ENCODE measurements at places on chromosomes 6 and 20.

GRCh38 chr20:36629719-36630681 lies 16.0 kb downstream of the SLA2 start:
- DNase-seq: peak; percentile 45

DNA sequence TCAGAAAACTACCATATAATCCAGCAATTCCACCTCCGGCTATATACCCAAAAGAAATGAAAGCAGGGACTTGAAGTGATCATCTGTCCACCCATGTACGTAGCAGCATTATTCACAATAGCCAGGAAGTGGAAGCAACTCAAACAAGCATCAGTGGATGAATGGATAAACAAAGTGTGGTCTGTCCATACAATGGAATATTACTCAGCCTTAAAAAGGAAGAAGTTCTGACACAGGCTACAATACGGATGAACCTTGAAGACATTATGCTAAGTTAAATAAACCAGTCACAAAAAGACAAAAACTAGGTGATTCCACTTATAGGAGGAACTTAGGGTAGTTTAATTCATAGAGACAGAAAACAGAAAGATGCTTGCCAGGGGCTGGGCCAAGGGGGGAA lies 76.5 kb downstream of the ATP9A start:
- DNase-seq: no peak

GRCh38 chr6:84220809-84221409 lies 6.5 kb downstream of the CEP162 start:
- DNase-seq: peak; percentile 33

DNA sequence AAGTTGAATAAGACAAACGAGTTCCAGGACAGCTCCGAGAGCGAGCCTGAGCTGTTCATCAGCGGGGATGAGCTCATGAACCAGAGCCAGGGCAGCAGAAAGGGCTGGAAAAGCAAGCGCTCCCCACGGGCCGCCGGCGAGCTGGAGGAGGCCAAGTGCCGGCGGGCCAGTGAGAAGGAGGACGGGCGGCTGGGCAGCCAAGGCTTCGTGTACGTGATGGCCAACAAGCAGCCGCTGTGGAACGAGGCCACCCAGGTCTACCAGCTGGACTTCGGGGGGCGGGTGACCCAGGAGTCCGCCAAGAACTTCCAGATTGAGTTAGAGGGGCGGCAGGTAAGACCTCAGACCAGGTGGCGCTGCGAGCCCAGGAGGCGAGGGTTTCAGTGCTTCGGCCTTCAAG lies 56.0 kb upstream of the TMEM181 start:
- no peak for DNase-seq

GRCh38 chr6:87342829-87343228 lies 1.8 kb upstream of the C6orf163 start:
- DNase-seq: no peak

GRCh38 chr6:35055891-35056290 lies 85.2 kb downstream of the TCP11 start:
- DNase-seq: no peak

DNA sequence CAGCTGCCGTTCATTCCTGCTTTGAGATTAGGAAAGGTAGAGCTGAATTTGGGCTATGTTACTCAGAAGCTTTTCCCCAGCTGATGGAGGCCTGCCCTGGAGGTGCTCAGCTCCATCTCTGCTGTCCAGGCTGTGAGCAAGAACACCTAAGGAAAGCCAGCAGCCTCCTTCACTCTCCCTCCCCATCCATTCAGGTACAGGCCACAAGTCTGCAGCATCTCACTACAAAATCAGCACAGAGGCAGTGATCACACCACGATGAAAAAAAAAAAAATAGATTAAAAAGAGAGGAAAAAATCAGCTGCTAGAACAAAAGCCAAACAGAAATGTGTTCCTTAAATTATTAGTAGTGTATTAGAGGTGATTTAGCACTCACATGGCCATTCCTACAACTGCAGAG lies 515.0 kb downstream of the CDH26 start:
- DNase-seq: no peak

DNA sequence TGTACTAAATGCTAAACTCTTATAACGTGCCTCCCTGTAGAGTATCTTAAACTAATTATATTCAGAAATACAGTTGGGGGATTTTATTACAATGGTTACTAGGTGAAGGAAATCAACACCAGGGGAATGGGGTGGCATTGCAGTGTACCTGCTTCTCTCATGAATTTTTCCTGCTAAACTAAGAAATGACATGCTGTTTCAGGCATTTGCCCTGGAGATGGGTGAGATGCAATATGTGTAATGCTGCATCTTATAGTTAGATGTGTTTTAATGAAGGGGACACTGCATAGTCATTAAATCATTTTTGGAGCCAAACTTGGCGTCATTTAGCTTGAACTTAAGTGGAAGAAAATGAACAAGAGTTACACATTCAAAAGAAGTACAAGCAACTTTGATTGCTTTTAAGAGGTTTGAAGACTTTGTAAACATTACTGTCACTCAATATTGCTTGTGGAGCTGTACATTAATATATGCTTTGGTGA lies 4.3 kb downstream of the EYA4 start:
- DNase-seq: no peak

DNA sequence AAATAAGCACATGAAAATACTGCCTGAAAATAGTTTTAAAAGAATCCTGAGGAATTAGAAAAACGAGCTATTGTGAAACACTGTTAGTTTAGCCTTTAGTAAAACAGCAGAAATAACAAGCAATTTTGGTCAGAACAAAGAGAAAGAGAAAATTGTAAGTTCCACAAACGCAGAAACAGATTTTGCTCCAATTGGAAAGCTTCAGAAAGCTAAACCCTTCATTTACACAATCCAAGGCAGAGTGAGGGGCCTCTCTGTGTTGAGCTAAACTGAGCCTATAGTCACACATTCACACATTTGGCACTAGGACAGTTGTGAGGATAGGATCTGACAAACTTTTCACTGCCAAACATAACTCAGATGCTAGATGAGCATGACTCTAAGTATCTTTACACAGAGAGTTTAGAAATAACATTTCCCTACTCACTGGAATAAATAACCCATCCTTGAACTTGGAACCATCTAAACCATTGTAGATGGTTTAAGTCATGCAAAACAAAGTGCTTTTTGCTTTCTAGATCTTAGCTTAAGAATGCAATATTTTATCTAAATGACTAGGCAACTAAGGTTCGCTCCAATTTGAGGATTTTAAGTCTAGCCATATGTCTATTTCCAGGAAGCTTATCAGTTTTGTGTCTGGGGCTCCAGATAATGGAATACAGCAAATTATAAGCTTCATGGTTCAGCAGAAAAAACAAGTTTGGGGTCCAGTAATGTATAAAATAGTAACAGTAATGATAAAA lies 122.6 kb downstream of the SGK1 start:
- DNase-seq: no peak

- no peak for DNase-seq
Observed at GRCh38 chr20:40524071-40524470, 165.0 kb downstream of the MAFB start.

- DNase-seq: no peak
Observed at GRCh38 chr6:106167096-106167814, 81.1 kb downstream of the PRDM1 start.

GRCh38 chr6:126148853-126149252 lies 162.5 kb downstream of the TRMT11 start:
- no peak for DNase-seq

- peak; percentile 66 for DNase-seq
Observed at GRCh38 chr20:2469991-2470422, 582 bp downstream of the SNRPB start.

- no peak for DNase-seq
Observed at GRCh38 chr20:45621593-45621992, 7.9 kb upstream of the WFDC10A start.

- no peak for DNase-seq
Observed at GRCh38 chr20:19757487-19758132, 448 bp upstream of the RIN2 start.

GRCh38 chr20:49747707-49748524 lies 34.2 kb upstream of the B4GALT5 start:
- DNase-seq: no peak

DNA sequence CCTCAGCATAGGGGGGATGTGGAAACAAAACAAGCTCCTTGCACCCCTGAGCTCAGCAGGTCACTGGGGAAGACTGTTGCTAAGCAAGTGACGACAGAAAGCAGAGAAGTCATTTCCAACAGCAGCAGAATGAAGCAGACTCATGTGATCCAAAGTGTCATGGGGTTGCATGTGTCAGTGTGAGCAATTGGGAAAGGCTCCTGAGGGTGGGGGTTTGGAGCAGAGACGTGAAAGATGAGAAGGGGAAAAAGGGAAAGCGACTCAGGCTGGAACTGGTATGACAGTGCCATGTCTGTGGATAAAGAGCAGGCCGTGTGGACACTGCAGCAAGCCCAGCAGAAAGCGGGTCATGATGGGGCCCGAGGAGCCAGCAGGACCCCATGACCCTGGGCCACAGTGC lies 363.9 kb downstream of the PREX1 start:
- DNase-seq: no peak

- DNase-seq: no peak
Observed at GRCh38 chr20:57953638-57954037, 243.8 kb upstream of the PMEPA1 start.

DNA sequence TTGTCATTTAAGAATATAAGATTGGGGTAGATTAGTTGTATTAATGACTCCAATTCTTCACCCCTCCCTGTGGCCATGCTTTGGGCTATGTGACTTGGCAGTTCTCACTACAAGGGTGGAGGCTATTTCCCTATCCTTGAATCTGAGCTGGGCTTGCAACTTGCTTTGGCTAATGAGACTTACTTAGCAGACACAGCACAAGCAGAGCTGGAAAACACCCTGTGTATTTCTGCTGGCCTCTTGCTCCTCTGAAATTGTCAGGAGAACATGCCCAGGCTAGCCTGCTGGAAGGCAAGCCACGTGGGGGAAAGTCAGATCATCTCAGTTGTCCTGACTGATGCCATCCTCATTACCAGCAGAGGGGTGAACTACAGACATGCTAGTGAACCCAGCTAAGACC lies 126.5 kb upstream of the HDGFL1 start:
- DNase-seq: no peak

GRCh38 chr20:45732199-45732598 lies 10.1 kb downstream of the SPINT4 start:
- DNase-seq: no peak

DNA sequence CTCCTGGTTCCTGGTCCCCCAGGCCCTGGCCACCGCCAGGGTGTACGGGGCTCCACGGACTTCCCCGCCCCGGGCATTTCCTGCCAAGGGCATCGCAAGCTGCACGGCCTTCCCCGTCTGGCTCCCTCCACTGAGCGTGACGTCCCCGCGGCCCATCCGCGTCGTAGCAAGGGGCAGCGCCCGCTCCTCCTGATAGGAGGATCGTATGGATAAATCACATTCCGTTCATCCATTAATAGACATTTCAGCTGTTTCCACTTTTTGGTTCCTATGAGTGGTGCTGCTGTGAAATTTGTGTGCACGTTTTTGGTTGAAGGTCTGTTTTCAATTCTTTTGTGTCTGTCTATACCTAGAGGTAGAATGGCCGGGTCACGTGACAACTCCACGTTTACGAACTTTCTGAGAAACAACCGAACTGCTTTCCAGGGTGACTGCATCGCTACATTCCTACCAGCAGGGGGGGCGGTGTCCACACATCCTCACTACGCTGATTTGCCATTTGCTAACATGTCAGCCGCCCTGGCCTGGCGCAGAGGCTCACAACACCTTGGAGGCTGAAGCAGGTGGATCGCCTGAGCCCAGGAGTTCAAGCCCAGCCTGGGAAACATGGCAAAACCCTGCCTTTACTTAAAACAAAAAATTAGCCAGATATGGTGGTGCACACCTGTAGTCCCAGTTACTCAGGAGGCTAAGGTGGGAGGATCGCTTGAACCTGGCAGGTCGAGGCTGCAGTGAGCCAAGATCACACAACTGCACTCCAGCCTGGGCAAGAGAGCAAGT lies 37.7 kb downstream of the KCNQ2 start:
- DNase-seq: peak; percentile 80

- no peak for DNase-seq
Observed at GRCh38 chr6:144195671-144196270, 45.5 kb downstream of the STX11 start.

DNA sequence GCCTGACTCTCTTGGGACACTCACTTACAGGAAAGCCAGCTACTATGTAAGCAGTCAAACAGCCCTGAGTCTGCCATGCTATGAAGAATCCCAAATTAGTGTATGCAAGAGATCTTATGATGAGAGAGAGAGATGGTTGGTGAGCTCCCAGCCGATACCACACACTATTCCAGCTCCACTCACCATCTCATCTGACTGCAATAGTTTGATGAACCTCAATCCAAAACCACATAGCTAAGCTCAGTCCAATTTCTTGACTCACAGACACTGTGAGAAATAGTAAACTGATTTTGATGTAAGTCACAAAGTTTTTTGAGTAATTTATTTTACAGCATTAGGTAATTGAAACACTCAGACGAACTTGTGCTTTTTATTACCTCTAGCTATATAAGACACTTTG lies 441.4 kb downstream of the COL12A1 start:
- DNase-seq: no peak

- peak; percentile 78 for DNase-seq
Observed at GRCh38 chr6:39166189-39166911, 51.4 kb upstream of the SAYSD1 start.

DNA sequence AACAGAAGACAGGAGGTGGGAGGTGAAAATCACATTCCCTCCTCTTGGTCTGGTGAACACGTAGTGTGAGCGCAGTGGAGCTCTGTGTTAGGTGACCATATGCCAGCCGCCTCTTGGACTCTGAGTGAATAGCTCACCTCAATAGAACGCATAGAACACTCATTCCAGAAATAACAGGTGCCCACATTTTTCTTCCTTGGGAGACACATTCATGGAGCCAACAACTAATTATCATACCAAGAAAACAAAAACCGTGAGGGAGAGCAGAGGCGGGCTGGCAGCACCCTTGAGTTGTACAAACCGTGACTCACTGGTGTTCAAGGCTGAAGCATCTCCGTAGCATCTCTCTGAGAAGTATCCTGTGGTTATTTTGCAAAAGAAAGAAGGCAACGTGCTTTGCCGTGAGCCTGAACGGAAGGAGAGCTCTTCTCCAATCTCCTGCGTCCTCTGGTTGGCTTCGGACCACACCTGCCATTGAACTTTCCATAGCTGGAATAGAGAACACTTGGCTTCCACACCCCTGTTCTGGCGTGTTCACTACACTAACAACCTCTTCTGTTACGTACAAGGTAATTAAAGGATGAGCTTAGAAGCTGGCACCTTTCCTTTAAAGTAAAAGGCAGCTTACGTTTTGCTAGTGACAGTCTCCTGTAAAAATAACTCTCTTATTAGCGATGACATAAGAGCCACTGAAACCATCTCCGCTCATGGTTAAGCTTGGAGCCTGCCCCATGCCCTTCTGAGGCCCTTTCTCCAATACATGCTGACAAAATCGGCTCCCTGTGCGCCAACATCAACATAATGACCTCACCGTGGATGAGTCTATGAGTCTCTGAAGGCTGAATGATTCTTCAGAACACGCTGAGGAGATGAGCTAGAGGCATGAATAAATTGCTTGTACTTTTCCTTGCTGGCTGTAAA lies 30.2 kb upstream of the SGK1 start:
- no peak for DNase-seq

DNA sequence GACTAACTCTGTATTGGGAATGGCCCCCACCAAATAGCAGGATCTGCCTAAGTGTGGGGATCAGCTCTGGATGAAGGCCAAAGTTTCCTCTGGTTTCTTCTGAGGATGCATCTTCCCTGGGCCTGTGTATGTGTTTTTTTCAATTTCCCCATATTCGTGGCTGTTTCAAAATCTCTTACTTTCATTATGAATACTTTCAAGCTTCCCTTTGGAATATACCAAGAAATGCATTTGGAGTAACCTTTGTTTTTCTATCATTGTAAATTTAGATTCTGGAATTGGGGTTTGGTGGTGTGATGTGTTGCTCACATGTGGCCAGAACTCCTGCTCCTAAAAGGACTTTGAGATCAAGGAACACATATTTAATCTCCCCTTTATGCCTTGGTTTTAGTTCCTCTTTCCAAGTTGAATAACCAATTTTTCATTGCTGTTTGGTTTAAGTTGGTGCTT lies 8.4 kb downstream of the ENTPD6 start:
- no peak for DNase-seq

All from CD4-positive, alpha-beta T cell treated with Interleukin-2 at 100 ng/mL for 4 hours (primary cell).